Activated naive CD8-positive, alpha-beta T cell treated with anti-CD3 and anti-CD28 coated beads for 36 hours (primary cell): ENCODE measurements at places on chromosomes 3 and 15. TPM values are rescaled to one million over a fixed set of nuclear protein-coding genes. Genes with fewer than 3 reads are reported as not detected.

GRCh38 chr3:33425453-33425852, 14.8 kb downstream of the UBP1 start:
- H3K36me3 ChIP-seq = peaks cover 28% of the 10 kb centered on the region
- no peaks in the 10 kb centered on the region for H3K27me3 ChIP-seq
- no peak overlapping the region for H3K4me3 ChIP-seq
- no peak overlapping the region for H3K27ac ChIP-seq
- no peak for DNase-seq

DNA sequence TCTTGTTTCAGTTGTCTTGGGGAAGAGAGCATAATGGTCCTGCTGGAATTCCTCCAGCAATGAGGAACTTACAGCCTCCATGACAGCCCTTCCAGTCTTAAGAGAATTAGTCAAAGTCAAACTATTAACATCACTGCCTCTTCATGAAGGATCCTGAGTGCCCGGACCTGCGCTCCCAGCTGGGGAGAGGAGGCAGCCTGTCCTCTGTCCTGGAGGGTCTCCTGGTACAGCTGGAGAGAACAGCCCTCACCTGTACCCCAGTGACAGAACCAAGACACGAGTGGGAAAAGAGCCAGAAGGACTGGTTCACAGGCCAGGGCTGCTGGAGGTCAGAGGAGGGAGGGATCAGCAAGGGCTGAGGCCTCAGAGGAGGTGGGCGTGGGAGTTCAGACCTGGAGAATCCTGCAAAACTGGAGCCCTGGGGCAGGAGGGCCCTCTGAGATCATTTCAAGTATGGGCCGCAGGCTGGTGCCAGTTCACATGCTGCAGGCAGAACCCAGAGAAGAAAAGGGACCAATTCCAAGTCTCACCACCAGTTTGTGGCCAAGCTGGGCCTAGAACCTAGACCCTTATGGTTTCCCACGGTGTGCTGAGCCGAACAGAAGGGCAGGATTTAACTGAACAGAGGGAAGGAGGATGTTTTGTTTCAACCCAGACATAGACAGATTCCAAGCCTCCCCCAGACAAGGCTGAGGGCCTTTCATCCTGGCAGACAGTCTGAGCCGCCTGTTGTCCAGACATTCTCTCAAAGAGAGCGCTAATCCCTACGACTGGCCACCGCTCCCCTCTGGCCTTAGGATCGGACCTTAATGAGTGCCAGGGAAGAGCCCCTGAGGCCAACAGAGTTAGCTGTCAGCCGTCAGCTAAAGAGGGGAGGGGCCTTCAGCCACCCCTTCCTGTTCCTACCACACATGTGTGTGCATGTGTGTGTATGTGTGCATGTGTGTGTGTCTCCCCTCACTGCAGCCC, 18.2 kb downstream of the LOXL1 start:
- H3K27me3 ChIP-seq = no peaks in the 10 kb centered on the region
- no peaks in the 10 kb centered on the region for H3K36me3 ChIP-seq
- no peak overlapping the region for H3K4me3 ChIP-seq
- H3K27ac ChIP-seq = no peak overlapping the region
- H3K4me1 ChIP-seq = peaks cover 7% of the 10 kb centered on the region

- peak overlapping the region; percentile 54 for H3K27ac ChIP-seq
- H3K27me3 ChIP-seq = no peaks in the 10 kb centered on the region
- no peak overlapping the region for H3K4me3 ChIP-seq
Measured at GRCh38 chr3:43699864-43700263, 9.1 kb downstream of the ABHD5 start.

The CYP1A1 gene
- total RNA-seq = 4.7 TPM

- H3K4me1 ChIP-seq = peaks cover 33% of the 10 kb centered on the region
- H3K36me3 ChIP-seq = peaks cover 2% of the 10 kb centered on the region
- H3K27me3 ChIP-seq = no peaks in the 10 kb centered on the region
- no peak overlapping the region for H3K27ac ChIP-seq
- H3K4me3 ChIP-seq = no peak overlapping the region
Measured at GRCh38 chr3:182973047-182973446, 7.3 kb downstream of the DCUN1D1 start.

DNA sequence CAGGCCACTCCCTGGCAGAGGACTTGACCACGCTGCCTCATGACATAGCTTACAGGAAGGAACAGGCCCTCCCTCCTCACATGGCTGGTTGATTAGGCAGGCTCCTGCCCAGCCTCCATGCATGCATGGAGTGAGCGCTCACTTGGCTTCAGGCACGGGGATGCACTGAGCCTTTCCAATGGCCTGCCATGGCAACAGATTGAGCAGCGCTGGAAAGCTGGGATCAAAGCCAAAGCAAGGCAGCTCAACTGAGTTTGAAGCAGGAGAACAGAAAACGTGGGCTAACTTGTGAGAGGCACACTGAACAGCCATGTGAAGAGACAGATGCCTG, 5.9 kb upstream of the GRAMD2A start:
- H3K4me1 ChIP-seq = peaks cover 23% of the 10 kb centered on the region
- no peak for DNase-seq
- no peaks in the 10 kb centered on the region for H3K27me3 ChIP-seq
- peaks cover 78% of the 10 kb centered on the region for H3K36me3 ChIP-seq

DNA sequence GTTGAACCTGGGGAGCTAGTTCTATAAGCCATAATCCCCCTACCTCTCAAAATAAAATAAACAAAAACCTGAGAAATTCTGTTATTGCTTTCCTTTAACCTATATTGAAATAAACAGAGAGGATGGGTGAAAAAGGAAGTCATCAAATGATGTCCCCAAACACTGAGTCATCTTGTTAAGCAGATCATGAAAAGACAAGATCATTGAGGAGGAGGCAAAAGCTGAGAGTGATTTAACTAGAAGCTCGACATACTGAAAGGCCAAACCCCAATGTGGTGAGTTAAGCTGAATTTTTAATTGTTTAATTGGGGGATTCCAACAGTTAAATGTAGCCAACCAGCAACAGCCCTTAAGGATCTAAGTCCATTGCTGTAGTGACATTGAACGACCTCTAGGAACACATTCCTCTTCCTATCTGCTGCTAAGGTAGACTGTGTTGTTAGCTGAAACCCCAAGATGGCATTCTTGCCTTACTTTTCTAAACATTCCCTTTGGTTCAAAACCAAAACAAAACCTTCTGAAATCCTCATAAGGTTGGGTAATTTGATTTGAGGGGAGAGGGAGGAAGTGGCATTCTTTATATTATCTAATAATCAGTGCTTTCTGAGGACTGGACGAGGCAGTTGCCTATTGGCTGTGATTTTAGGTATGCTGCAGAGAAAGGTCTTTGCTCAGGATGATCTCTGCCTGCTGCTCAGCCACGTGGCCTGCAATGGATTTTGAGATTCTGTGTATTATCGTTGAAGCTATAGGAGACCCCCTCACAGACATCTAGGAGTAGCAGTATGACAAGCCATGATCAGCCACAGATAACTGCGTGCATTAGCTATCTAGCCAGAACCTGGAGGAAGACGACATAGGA, 62.7 kb upstream of the BNIP2 start:
- H3K36me3 ChIP-seq = no peaks in the 10 kb centered on the region
- no peak overlapping the region for H3K4me3 ChIP-seq
- no peaks in the 10 kb centered on the region for H3K27me3 ChIP-seq
- H3K27ac ChIP-seq = no peak overlapping the region

The EBLN2 gene
- total RNA-seq = 3.6 TPM
